ENCODE measurements at places on chromosomes 12 and 14.
A peak's percentile ranks its signal among the peaks of the same experiment; 100 is the strongest.

DNA sequence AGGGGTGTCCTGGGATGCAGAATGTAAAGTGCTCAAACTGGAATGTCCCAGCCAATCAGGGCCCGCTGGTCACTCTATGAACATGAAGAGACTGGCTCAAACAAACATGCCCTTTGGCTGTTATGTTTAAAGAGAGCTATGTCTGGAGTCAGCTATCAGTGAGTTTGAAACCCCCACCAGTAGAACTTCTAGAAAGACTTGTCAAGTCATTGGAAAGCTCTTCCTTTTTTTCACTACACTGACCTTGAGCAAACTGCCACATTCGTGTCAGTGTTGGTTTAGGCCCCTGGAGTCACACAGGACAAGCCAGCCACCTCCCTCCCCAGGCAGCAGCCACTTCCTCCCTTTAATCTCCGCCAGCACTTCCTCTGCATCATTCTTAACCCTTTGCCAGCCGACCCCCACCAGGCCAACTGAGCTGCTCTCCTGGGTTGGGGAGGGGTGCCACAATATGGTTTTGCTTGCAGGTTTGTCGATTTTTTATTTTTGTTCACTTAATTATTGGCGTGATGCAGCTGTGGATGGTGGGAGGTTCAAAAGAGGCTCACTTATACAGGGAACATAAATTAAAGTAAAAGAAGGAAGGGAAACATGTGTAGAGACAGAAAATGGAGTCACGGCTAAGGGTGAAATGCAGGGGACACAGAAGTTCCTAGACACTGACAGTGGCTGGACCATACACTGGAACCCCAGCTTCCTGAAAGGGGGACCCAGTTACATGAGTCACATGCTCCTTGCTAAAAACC is 25.3 kb downstream of the CMKLR1 start:
- peak; percentile 7 for DNase-seq

GRCh38 chr12:14995583-14996425 is 23.0 kb downstream of the PDE6H start:
- DNase-seq, result no peak

DNA sequence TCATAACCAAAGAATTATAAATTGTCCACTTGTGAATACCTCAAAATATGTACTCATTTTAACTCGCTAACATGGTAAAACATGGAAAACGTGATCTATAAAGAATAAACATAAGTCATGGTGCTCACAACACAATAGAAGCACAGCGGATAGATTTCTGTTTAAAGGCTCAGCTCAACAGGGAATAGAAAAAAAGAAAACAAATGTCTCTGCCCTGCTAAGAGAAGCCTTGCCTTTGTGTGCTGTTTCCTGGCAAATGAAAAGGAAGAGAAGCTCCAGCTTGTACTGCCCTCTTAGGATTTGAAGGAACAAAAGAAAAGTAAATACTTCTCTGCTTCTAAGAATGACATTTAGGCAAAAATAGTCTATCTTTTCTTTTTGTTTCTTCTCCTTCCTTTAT is 121.0 kb upstream of the KRR1 start:
- DNase-seq, result no peak

DNA sequence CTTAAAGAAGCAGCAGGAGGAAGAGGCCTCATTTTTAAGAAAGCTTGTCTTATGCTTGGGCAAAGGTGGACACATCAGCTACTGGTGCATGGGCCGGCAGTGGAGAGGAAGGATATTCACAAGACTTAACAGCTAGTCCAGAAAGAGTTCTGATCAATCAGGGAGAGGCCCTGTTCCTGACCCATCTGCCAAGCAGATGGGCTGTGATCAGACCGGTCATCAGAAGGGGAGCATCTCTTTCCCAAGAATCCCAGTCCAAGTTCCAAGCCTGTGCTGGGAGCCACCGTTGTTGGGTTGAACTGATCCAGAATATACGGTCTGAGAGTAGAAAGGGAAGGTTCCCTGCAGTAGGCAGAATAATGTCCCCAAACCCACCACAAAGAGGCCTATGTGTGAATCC is 32.7 kb upstream of the SOCS2 start:
- no peak for DNase-seq

DNA sequence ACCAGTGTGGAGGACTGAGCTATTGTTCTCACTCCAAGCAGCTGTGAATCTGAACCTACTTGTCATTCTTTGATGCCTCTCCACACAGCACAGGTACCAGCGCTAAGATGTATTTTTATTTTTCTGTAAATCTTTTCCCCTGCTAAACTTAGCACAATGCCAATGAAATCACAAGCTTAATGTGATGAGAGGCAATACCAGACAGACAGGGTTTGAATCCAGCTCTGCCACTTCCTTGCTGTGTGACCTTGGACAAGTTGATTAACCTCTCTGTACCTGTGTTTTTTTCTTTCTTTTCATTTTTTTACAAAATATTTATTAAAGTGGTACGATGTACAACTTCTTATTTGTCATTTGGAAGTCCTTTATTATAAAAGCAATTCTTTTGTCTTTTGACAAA is 757.6 kb downstream of the MED13L start:
- DNase-seq, result no peak

DNA sequence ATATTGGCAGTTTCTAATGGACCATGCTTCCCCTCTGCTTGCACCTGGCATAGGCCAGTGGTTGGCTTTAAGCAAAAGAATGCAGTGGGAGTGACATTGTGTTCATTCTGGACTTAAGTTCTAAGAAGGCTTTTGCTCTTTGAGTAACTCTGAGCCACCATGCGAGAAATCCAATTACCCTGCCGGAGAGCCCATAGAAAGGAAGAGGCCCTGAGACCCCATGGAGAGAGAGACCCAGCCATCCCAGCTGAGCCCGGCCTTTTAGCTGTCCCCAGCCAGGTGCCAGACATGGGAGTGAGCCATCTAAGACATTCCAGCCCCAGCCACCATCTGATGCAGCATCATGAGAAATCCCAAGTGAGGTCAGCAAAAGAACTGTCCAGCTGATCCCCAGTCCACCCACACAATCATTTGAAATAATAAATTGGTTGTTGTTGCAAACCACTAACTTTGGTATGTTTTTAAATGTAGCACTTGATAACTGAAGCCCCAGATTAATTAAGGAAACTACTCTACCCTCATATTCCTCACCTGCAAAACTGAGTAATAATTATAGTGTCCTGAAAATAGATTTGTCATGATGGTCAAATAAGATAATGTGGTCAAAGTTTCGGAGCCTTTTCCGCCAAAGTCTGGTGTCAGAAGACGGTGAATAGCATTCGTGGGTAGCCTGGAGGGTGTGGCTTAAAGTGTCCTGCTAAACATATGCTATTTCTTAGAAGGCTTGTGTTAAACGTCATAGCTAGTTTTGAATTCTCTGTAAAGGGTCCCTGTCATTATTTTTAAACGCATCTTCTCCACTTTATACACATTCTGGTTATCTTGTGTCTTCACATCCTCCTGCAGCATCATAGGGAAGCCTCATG is 166.6 kb upstream of the PELI2 start:
- DNase-seq, result no peak

GRCh38 chr14:77761205-77761931 is 412 bp upstream of the SNW1 start:
- DNase-seq, result no peak

- DNase-seq, result no peak
Measured at GRCh38 chr12:2393016-2393415, 340.2 kb downstream of the CACNA1C start.

GRCh38 chr14:91837076-91837475 is 30.3 kb downstream of the TC2N start:
- no peak for DNase-seq

- DNase-seq, result no peak
Measured at GRCh38 chr14:55855751-55856150, 262.5 kb upstream of the PELI2 start.

DNA sequence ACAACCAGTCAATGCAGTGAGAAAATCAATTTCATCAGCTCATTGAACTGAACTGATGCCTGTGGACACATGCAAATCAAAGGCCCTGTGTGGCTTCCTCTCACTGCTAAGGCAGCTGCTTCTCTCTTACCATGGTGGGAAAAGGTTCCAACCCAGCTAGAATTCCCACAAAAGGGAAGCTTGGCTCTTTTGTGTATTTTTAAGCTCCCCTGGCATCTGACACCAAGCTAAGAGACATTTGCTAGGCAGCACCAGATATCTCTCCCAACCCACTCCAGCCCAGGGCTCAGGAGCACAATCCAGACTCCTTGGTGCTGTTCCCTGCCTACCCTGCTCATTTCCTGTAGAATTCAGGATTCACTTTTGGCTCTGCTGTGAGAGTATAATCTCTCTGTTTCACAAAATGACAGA is 129.6 kb downstream of the GXYLT1 start:
- DNase-seq, result no peak

GRCh38 chr14:29149798-29150197 is 383.2 kb downstream of the FOXG1 start:
- no peak for DNase-seq

DNA sequence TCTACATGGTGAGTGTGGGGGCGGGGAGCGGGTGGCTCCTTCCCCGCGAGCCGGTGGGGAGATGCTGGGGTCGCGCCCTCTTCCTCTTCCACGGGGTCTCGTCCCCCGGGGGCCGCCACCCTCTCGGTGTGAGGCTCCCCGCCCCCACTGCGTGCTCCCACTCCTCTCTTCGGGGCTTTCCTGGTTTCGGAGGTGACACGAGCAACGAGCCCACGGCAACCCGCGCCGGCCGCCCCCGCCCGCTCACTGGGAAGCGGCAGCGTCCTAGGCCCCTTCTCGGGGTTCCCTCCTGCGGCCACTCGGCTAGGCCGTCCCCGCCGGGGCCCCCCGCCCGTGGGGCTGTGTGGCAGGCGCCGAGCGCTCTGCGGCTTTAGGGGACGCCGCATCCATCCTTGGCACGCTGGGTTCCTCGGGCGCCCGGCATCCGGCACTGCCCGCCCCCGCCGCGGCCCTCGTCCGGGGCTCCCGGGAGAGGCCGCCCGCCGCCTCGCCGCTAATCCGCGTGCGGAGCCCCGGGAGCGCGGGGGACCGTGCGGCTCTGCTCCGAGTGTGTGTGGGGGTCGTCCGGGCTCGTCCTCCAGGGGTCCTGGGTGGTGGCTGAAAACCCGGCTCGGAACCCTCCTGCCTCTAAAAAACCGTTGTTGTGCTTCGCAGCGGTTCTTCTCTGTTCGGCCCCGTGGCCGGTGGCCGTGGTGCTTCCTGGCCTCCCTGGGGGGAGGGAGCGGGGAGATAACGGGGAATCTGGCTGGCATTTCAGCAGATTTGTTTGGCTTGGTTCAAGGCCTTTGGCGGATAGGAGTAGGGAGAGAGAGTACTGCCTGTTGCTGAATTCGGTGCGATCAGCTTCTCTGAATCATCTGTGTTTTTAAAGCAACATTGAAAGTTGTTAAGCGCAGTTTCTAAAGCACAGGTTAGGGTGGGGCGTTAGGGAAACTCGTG is 1.0 kb downstream of the PCNX1 start:
- peak; percentile 52 for DNase-seq

DNA sequence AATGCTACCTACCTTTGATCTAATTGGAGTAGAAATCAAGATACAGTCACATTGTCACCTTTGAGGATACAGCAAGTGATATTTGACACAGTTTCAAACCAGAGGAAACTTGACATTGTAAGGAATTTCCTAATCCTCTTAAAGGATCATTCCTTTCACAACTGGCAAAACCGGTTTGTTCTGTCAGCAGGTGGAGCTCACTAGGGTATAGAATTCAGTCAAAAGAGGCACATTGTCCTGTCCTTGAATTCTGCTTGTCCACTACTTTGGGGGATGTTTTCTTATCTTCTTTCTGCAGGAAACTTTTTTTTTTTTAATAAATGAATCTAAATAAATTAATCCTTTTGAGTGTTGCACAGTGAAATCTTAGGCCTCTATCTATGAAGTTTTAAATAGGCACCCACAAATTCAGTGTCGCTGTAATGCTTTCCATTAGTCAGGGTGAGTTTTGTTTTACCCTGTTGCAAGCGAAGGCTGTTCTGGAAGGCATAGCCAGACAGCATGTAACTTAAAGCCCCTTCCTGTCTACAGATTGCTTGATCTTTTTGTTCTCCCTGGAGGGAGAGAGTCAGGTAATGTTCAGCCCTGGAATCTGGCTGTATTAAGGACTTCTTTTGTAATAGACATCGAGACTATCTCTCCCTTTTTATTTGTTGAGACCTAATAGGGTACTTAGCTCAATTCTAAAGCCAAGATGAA is 285.0 kb upstream of the RGS6 start:
- DNase-seq, result no peak

DNA sequence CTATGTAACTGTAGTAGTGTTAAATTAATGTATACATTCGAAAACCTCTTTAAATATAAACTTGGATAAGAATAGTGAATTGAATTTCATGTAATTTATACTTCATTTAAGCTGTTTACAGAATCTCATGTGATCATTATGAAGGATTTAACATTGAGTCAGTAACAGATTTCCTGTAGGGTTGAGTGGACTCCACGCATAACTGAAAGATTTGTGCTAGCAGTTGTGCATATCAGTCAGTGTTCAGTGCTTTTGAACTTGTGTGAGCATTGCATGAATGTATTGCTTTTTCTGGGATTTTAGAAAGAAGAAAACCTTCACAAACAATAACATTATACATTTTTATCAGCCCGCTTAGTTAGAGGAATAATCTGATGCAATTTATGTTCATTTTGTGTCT is 1435.3 kb downstream of the LRFN5 start:
- DNase-seq, result no peak

DNA sequence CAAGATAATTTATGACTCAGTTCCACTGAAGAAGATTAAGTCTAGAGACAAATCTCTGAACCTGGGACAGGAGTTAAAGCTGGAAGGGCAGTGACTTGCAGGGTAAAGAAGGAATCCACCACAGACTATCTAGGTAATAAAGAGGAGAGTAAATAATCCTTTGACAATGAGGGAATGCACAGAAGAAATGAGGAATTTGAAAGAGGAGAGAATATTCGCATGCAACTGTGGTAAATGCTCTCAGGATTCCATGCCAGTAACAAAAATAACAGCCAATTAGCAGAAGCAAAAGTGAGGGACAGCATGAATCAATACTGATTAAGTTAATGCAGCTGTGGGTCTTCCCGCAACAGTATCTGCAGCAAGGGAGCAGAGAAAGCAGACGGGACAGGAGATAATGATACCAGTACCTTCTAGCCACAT is 77.0 kb downstream of the KITLG start:
- DNase-seq, result no peak

DNA sequence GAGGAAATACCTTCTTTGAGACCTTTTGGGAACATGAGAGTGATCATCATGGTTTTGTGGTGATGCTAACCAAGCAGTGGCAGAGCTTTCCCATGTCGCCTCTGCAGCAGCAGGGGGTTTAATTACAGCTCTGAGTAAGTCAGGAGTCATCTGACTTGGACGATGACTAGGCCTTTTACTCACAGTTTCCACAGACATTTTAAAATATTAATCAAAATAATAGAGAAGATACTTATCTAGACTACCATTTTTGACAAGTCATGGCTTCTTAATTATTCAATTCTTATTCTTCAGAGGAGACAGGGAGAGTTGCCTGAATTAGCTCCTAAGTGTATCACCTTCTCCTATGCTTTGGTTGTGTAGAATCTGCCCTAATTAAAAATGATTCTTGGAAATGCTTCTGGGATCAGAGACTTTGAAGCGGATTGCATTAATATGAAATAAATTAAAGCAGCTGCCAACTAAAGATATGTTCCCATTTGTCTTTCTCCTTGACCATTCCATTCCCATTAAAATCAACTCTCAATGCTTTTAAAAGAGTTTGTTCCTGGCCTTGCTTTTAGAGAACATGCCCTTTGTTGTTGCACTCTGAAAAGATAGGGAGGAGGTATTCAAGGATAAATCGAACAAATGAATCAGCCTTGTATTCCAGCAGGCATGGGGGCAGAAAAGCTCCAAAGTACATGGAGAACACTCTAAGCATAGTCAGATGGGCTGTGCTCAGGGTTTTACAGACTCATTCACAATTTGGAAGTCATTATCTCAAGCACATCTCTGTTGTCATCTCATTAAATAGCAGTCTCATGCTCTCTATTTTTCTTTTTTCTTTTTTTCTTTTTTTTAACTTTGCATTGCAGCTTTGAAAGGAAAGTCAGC is 7.7 kb upstream of the IFNG-AS1 start:
- no peak for DNase-seq

Measured in activated gamma-delta T cell treated with Interleukin-2 at 50 U/mL for 16 hours (primary cell).